ENCODE measurements at places on chromosomes 13 and 19. TPM values are rescaled to one million over a fixed set of nuclear protein-coding genes. Genes with fewer than 3 reads are reported as not detected.

Gene CD79A
- 0.24 TPM for total RNA-seq

DNA sequence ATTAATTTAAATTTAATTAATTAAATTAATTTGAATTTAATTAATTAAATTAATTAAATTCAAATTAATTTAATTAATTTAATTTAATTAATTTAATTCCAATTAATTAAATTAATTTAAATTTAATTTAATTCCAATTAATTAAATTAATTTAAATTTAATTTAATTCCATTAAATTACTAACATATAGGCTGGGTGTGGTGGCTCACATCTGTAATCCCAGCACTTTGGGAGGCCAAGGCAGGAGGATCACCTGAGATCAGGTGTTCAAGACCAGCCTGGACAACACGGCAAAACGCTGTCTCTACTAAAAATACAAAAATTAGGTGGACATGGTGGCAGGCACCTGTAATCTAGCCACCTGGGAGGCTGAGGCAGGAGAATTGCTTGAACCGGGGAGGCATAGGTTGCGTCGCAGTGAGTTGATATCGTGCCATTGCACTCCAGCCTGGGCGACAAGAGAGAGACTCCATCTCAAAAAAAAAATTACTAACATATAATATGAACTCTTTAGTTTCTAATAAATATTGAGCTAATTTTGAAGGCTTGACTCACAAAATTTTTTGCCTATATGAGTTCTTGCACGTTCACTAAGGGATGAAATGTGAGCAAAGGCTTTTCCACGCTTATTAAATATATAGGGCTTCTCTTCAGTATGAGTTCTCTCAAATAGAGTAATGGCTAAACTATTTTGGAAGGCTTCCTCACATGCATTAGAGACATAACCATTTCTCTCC lies 9.0 kb upstream of the USP29 start:
- DNase-seq, result no peak

DNA sequence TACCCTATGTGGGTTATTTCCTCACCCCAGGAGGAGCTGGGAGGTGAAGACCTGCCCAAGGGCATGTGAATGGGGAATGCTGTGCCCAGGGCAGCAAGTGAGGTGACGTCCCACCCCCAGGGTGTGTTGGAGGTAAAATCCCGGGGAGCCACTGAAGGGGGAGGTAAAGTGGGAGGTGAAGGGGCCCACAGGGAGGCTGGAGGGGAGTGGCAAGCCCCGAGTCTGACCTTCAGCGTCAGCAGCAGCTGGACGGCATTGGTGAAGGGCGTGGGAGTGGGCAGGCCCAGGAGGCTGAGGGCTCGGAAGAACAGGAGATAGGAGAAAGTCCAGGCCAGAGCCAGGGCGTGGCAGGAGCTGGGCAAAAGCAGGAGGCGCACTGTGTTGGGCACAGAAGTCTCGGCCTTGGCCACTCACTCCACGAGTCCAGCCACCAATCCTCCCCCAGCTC lies 2.4 kb downstream of the MBOAT7 start:
- DNase-seq, result no peak

Gene OR10H3
- not detected for total RNA-seq

Data from left cardiac atrium (tissue), 4 donors.